ENCODE measurements at places on chromosomes 5 and 9.

DNA sequence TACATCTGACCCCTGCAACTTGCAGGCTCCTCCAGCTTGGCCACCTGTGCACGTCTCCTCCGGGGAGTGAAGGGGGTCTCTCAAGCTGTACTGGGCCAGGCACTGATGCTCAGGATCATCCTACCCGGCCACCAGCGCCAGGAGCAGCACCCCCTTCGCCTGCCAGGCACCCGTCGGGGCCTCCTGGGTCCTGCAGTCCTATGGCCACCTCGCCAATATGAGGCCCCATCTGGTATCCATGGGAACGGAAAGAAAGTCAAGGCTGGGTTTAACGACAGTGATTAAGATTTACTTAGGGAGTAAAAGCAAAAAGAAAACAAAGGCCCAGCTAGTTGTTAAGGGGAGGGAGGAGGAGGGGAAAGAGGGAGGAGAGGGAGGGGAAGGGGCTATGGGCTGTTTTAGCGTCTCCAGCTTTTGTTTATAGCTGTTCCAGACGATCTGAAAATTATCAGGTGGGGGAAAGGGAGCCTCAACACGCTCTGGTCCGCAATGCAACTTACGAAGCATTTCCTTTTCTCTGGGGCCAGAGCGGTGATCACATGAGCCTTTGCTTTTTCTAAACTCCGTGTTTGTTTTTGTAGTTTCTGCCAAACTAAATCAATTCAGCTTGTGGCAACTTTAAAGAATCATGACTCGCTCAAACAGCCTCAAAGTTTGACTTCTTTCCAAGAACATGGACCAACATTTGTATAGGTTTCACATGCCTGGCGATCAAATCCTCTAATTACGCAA lies 132.4 kb downstream of the ROR2 start:
- DNase-seq = no peak

DNA sequence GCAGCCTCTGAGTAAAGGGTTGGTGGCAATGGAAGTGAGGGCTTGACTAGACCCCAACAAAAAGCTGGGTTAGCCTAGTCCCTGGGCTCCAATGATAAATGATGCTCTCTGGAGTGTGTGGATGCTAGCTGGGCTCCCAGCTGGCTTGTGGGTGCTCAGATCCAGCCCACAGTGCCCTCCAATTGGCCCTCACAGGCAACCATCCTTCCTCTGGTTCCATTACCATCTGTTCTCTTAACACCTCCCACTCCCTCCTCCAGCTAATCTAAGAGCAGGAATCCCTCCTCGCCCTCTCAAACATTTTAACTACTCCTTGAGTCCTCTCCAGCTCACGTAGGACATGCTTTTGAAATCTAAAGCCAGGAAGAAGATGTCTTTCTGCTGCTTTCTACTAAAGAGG lies 25.2 kb upstream of the FRMD3 start:
- no peak for DNase-seq

GRCh38 chr9:133051281-133051900 lies 10.4 kb upstream of the CEL start:
- DNase-seq = no peak

DNA sequence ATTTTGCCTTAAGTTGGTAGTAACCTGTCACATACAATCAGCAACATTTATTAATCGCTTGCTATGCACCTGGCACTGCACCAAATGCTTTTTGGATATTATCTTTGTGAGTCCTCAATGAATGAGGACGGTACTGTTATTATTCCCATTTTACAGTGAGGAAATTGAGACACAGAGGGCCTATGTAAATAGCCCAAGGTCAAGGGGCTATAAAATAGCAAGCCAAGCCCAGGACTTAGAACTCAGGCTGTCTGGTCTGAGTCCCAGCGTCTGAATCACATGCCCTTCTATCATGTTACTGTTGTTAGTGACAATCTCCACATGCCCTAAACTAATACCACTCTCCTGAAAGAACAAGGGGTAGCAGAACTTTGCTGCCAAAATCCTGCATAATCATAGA lies 60.0 kb downstream of the ERAP1 start:
- DNase-seq = no peak
